ENCODE measurements at places on chromosomes 16 and 17. TPM values are rescaled to one million over a fixed set of nuclear protein-coding genes. Genes with fewer than 3 reads are reported as not detected.

DNA sequence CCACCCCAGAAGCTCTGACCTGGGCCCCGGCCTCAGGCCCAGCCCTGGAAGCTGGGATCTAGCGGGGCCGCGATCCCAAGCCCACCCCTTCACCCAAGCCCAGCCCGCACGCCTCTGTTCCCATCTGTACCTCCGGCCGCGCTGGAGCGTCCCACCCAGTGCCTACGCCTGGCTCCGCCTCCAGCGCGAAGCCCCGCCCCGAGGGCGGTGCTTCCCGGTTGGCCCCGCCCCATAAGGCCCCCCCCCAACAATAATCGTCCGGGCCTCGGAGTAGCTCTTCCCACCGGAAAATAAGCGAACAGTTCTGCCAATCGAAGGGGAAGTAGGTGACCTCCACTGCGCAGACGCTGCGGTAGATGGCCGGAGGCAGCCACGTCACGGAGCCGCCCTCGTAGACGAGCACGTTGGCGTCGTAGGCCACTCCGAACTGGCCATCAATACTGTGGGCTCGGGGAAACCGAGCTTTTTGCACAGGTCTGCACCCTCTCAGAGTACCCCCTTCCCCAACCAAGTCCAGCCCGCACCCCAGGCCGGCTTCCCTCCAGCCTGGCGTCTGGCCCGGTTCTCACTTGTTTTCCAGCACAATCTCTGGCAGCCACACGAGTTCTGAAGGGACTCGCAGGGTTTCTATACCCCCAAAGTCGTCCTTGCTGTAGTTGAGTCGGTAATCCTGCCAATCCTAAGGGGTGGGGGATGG is 1.1 kb downstream of the CHRNE start:
- DNase-seq: no peak

DNA sequence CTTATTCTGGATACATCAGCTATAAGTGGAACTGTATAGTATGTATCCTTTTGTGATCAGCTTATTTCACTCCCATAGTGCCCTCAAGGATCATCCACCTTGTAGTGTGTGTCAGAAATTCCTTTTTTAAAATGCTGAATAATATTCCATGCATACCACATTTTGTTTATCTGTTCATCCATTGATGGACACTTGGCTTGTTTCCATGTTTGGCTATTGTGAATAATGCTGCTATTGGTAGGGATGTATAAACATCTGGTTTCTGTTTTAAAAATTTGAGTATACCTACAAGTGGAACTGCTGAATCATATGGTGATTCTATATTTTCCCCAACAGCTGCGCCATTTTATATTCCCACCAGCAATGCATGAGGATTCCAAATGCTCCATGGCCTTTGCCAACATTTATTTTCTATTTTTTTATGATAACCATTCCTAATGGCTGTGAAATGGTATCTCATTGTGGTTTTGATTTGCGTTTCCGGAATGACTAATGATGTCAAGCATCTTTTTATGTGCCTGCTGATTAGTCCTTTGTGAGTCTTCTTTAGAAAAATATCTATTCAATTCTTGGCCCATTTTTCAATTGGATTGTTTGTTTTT is 11.6 kb downstream of the RCVRN start:
- no peak for DNase-seq

DNA sequence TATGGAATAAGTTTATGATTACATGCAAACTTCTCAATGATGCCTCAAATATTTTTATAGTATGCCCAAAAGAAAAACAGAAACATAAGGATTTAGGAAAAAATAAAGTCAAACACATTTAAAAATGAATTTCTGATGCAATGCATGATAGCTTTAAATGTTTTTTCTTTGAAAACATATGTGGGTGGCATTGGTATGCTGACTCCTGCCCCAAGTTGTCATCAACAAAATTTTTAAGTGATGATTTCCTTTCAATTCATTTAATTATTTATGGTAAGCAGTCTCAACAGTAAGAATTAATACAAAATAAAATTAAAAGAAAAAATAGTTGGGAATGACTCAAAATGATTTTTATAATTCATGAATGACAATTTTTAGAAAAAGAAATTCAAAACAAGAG is 104.9 kb downstream of the CEP112 start:
- no peak for DNase-seq

DNA sequence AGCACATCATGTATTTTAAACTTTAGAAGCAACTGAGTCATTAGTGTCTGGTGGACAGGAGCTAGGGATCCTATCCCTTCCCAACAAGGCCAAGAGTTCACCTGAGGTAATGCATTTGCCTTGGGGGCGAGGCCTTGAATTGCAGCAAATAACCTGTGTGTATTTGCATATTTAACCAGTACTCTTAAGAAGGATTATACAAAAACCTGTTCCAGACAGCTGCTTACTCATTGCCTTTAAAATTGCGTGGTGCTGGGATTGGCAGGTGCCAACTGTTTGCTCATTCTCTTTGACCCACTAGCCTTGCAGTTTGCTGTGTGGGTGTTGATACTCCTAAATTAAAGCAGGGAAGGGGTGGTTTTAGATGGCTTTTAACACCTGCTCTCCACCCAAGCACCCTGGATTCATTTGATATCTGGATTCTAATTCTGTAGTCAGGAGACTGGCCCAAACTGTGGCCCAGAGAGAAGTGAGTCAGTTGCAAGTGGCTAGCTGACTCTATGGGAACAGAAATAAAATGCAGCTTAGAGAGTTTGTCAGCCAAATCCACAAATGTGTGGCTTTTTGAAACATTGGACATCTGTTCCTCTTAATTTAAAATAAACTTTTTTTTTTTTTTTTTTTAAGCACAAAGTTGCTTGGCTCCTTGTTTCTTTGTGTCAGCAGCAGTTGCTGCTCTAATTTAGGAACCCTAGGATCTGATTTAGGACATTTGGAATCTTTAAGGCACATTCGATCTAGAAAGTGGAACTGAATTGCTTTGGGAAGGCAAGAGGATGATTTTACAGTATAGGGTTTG is 46.9 kb downstream of the TUBD1 start:
- no peak for DNase-seq

The HOXB4 gene
- total RNA-seq: not detected

All from H1 (cell line).